ENCODE measurements at places on chromosomes 4 and X.

DNA sequence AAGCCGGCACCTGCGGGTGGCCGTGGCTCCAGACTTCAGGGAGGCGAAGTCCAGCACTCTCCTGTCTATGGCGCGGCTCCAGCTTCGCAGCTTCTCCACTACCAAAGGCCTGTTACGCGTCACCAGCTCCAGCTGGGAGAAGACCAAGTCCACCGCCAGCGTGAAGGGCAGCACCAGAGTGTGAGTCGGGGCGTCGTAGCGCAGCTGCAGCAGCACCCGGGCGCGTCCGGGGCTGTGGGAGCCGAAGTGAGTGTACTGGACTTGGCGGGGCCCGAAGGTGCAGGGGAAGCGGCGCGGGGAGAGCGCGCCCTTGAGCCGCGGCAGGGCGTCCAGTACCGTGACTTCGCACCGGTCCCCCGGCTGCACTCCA lies 444 bp downstream of the FREM3 start:
- no peak for DNase-seq

DNA sequence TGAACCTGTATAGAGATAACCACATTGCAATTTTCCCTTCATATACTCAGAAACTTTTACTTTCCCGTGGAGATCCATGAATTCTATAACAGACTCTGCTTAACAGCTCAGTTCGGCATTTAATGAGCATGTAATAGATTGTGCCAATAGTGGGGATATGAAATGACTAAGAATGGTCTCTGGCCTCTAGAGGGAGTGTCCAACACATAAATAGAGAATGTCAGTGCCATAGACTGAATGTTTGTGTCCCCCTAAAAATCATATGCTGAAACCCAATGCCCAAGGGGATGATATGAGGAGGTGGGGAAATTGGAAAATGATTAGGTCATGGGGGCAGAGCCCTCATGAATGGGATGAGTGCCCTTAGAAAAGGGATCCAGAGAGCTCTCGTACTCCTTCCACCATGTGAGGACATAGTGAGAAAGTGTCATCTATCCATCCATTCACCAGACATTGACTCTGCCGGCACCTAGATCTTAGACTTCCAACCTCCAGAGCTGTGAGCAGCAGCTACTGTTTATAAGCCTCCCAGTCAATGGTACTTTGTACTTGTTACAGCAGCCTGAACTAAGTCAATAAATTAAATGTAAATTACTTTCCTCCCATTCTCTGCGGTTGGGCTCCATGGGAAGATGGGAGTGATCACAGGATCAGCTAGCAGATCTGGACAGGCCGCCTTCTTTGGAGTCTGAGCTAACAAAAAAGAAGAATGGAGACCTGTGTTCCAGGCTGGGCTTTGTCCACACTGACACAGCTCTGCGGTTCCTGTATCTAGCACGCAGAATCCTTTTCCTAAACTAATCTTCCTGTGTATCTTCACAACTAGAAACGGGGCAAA lies 28.1 kb upstream of the HPSE start:
- peak; percentile 4 for DNase-seq

GRCh38 chr4:153409924-153410501 lies 56.1 kb upstream of the TMEM131L start:
- DNase-seq, result no peak

DNA sequence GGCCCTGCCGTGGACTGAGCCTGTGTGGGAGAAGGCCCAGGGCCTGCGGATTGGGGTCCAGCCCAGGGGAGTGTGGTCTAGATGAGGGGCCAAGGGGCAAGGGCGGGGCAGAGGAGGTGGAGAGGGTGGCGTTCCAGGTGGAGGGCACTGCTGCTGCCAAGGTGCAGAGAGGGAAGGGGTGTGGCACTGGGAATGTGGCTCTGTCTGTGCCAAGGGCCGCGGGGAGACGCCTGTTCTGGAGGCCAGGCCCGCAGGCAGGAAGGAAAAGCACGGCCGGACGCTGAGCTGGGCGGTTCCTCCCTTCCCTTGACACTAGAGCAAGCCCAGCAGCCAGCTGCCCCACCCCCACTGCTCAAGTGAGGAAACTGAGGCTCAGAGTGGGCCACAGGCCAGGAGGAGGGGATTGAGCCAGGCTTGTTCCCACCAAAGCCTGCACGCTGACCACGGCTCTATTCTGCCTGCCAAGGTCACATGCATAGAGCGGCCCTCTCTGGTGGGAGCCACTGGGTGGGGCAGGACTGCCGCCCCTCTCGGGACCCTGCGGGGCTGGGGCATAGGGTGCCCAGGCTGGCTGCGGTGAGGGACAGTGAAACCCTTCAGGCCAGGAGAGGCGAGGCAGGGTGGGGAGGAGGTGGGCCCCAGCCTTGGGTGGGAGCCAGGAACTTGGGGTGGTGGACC lies 13.0 kb downstream of the SH3BP2 start:
- DNase-seq, result no peak

DNA sequence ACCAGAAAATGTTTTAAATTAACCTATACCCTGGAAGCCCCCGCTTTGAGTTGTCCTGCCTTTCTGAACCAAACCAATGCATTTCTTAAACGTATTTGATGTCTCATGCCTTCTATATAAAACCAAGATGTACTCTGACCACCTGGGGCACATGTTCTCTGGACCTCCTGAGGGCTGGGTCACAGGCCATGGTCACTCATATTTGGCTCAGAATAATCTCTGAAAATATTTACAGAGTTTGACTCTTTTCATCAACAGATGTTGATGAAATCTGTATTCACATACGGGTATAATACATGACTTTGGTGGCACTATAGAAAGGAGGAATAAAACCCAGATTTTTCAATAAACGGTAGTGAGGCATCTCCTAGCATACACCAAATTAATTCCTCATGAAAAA lies 55.7 kb downstream of the STAP1 start:
- DNase-seq, result no peak

DNA sequence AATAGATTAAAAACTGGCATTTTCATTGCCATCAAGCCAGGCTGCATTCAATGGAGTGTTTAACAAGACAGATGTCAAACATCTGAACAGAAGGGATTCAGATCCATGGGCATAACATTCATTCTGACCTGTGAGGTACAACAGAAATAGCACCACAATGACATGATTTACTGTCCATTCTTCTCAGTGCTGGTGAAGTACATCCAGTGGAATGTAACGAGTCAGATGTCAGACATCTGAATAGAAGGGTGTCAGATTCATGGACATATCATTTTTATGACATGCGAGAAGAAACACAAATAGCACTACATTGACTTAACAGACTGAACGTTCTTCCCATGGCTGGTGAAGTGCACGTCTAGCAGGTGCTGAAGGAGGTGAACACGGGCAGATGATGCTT lies 186.4 kb downstream of the PPP4R3C start:
- no peak for DNase-seq

- DNase-seq, result no peak
Observed at GRCh38 chrX:38150993-38151392, 69.7 kb downstream of the SRPX start.

DNA sequence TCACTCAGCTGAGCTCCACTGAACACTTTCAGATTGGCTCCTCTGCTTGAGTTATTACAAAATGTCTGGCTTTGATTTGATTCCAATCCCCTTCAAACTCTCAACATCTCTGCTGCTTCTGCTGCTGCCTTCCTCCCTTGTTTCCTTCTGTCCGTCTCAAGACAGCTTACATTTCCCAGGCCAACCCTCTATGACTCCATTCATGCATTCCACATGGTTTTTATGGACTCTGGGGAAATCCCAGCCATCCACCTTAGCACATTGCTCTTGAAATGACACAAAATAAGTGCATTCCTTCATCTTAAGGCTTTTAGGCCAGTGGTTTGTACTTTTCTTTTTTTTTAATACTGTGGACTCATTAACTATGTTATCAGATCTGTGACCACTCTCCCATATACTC lies 68.5 kb upstream of the TMEM164 start:
- no peak for DNase-seq

GRCh38 chrX:15128861-15129260 lies 141.0 kb downstream of the ASB9 start:
- DNase-seq, result no peak

DNA sequence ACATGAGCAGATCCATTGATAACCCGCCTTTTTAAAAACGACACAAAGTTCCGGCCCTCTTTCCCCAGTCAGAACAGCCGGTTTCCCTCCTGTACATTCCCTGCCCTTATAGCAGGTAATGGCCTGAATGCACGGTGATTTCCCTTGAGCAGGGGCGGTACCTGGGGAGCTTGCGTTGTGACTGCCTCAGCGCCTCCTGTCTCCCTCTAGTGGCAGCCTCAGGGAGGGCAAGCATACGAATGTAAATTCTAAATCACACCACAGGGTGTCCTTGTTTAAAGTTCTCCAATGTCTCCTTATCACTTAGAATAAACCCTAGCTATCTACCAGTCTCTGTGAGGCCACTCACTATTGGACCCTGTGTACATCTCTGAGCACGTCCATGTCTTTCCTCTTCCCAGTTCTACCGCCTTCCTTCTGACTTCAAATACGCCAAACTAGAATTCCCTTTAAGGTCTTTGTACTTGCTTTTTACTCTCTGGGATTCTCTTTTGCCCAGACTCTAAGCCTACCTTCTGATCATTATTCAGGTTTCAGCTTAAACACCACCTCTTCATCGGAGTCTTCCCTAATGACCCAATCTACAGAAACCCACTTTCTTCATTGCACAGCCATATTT lies 18.4 kb upstream of the LDB2 start:
- peak; percentile 17 for DNase-seq

GRCh38 chr4:177339477-177340374 lies 30.1 kb downstream of the NEIL3 start:
- peak; percentile 20 for DNase-seq

GRCh38 chrX:120726294-120726693 lies 96.4 kb upstream of the C1GALT1C1 start:
- DNase-seq, result peak; percentile 31

DNA sequence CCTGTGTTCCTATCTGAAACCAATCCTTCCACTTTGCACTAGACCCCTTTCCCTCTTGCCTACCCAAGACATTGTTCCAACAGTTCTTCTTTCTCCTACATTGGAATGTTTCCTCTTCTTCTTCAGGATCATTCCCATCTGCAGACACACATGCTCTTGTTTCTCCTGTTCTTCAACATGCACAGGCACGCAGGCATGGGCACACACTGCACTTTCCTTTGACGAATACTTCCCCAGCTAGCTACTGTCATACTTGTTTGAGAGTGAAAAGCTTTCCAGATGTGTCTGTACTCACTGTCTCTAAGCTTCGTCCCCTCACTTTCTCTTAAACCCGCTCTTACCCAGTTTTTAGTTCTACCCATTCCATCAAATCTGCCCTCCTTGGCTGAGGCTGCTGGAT lies 31.8 kb upstream of the ERVMER34-1 start:
- DNase-seq, result no peak

GRCh38 chrX:7996414-7996813 lies 69.2 kb upstream of the PNPLA4 start:
- DNase-seq, result peak; percentile 31

- DNase-seq, result no peak
Observed at GRCh38 chr4:174016251-174016650, 267.2 kb downstream of the FBXO8 start.

DNA sequence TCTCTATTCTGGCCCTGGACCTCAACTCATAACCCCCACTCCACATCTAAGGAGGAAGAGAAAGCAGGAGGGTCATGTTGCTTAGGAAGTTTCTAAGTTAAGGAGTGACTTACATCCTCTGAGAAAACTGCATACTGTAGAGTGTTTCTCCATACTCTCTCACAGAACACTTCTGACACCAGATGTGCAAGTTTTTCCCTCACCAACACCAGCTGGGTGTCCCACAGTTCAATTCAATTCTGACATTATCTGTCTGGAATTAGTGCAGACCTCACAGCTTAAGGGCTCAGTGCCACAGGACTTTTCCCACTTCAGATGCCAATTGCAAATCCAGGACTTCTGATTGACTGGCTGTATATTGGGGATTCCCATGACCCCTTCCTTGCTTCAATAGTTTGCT lies 89.0 kb upstream of the SFRP2 start:
- DNase-seq, result no peak
